ENCODE measurements at places on chromosomes 3 and 15.
A peak's percentile ranks its signal among the peaks of the same experiment; 100 is the strongest.

- DNase-seq, result no peak
Measured at GRCh38 chr3:102449341-102449740, 14.5 kb downstream of the ZPLD1 start.

DNA sequence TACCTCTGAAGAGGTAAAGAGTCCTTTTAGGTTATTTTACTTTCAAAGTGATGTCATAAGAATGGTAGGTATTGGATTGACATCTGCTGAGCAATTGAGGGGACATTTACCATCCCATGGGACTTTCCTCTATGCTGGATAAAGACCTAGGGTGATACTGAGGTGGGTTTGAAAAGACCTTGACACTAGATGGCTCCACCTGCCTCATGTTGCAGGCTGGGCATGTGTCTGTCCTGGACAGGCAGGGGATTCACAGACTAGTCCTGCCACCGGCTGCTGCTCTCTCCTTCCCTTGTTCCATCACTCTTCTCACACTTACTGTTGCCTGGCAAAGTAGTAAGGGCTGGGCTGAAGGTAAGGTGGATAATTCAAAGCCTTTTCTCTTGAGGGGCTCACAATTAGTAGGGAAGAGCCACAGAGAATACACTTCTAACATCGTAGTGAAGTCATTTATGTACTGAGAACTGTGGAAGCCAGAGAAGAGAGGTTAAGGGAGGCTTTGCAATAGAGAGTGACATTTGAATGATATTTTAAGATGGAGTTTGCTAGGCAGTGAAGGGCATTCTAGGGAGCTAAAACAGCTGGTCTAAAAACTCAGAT, 27.7 kb downstream of the TRAK1 start:
- no peak for DNase-seq

DNA sequence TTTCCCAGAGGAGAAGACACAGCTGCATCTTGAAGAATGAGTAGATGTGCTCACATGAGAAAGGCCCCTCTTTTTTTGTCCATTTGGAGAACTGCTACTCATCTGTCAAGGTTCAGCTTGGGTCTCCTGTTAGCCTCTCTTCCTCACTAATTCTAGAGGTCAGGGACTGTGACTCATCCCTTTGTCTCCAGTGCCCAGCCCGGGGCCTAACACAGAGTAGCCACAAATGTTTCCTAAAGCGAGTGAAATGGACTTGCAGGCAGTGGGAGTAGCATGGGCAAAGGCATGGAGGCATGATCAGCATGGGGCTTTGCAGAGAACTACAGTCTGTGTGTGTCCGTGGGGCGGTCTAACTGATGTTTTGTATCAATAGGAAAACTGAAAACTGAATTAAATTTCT, 33.9 kb upstream of the MRPS22 start:
- no peak for DNase-seq

DNA sequence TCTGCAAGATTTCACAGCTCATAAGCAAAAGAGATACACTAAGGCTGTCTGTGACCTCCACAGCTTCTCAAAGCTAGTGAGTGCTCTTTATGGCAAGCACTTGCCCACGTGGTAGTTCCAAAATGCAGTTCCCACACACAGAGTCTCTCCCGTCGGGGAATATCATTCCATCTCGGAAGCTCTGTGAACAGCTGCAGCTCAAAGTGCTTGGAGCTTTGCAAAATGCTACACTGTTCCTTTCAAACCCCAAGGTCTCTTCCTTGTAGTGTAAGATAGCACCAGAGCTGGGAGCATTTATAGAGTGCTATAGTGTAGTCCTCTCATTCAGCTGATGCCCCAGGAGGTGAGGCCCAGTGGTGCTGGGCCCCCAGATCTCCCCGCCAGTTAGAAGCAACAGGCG, 36.1 kb downstream of the ST6GAL1 start:
- DNase-seq, result no peak

GRCh38 chr3:109910772-109911171, 573.4 kb upstream of the DPPA4 start:
- no peak for DNase-seq

DNA sequence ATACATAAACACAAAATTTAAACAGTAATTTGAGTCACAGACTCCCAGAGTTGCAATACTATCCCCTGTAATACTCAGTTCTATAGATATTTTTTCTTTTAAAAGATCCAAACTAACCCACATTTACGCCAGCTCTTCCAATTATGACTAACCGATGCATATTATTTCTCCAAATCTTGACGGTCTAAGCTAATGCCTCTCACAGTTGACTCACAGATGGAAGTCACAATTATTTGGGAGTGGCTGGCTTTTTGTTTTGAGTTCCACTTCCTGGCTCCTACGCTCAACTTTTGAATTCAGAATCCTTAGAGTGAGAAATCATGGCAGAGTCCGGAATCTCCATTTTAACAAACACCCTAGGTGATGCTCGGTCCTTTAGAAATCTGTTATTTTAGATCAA, 749.9 kb downstream of the FHIT start:
- no peak for DNase-seq

DNA sequence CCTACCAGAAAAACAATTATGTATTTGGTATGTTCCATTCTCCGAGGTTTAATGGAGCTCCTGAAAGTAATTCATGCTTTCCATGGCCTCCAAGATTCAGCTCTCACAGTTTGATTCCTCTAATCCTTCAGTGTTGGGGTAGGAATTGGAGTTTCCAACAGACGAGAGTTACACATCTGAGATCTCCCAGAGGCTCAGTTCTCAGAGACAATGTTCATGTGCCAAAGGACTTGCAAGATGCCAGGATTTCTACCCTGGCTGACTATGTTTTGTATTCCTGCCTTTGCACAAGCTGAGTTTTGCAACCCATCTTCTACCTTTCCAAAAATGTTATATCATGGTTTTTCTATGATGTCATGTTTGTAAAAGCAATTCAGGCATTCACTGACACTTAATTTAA, 322.9 kb downstream of the ERC2 start:
- DNase-seq, result no peak

DNA sequence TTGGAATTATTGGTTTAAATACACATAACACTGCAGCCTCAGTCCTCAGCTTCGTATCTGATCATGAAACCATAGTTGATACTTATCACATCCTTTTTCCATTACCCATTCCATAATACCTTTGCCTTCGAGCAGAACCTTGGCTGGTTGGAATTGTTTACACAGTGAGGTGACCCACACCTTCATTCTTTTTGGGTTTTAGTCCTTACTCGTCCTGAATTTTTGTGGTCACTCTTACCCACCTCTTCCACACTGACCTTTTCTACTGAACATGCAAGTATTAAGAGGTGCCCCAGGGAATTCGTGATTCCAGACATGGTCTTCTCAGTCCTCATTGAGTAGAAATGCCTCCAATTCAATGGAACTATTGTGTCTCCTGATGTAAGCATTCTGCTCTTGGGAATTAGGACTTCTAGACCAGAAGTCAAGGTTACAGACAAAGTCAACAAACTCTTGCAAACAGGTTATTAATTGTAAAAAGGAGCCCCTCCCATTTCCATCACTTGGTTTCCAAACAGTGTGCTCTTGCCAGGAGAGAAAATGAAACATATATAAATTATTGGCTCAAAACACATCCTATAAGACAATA, 37.7 kb downstream of the SCN11A start:
- DNase-seq, result no peak

GRCh38 chr3:72043204-72044133, 258.5 kb upstream of the PROK2 start:
- no peak for DNase-seq

DNA sequence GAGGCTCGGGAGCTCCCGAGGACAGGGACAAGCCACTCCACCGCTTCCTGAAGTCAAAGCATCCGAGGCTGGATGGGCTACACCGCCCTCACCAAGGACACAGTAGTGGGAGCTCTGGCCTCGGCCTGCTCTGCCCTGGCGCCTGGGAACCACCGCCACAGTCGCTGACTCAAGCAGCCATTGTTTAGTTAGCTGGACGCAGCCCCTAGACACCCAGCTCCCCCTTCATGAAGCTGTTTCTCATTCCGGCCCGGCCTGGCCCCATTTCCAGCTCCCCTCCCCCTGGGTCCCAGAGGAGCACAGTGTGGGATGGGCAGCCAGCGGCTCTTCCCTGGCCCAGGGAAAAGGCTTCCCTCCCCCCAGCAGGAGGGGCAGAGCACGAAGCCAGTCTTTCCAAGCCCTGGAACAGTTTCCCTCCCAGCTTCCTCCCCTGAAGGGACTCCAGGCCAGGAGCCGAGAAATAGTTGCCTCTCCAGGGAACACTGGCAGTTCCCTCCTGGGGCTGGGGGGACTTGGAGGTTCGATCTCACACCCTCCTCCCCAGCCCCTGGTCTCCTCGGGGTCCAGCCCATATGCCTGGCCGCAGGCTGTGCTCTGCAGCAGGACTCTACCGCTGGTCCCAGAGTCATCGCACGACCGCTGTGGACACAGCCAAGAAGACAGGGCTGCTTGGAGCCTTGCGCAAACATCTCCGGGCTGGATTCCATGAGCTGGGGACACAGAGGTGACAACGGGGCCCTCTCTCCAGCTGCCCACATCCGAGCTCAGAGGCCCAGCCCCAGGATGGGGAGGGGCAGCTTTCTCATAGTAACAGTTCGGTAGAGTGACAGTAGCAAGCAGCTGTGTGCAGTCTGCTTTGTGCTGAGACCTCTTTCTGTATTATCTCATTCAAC, 10.0 kb downstream of the PLXND1 start:
- DNase-seq, result no peak

DNA sequence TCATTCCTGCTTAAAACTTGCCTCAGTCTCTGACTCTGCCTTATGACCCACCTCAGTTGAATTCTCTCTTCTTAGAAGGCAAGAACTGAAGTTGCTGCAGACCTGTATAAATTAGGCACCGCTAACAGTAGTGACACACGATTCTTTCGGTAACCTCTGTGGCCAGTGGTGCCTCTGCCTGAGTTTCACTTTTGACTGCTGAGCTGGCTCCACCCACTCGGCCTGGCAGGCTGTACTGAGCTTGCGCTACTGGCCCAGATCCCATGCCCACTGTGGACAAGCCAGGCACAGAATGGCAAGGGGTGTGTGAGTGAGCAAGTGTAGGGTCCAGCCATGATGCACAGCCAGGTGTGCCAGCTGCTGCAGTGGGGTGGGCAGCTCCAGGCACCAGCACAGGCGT, 19.1 kb upstream of the EIF1B start:
- DNase-seq, result peak; percentile 21

GRCh38 chr3:151895478-151896241, 22.2 kb downstream of the SUCNR1 start:
- no peak for DNase-seq

- no peak for DNase-seq
Measured at GRCh38 chr3:188791311-188791710, 380.5 kb upstream of the TPRG1 start.

DNA sequence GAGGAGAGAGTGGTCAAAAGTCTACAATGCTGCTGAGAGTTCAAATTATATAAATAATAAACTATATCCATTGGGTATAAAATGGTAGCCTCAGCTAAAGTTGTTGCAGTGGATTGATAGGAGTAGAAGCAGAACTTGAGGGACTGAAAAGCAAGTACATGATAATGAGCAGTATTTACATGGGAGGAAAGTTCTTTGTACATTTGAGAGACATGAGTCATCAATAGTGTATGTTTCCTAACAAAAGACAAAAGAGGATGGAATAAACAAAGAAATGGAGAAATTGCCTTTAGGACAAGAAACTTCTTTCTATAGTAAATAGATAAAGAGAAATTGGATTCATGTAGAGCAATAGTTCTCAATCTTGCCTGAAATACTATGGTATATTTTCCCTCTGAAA, 110.0 kb upstream of the PLSCR5 start:
- DNase-seq, result no peak
